ENCODE measurements at places on chromosomes 5 and 9. TPM values are rescaled to one million over a fixed set of nuclear protein-coding genes. Genes with fewer than 3 reads are reported as not detected.

FST gene
- 3.3 TPM for total RNA-seq

PPP1R2B gene
- 0.11 TPM for total RNA-seq

DNA sequence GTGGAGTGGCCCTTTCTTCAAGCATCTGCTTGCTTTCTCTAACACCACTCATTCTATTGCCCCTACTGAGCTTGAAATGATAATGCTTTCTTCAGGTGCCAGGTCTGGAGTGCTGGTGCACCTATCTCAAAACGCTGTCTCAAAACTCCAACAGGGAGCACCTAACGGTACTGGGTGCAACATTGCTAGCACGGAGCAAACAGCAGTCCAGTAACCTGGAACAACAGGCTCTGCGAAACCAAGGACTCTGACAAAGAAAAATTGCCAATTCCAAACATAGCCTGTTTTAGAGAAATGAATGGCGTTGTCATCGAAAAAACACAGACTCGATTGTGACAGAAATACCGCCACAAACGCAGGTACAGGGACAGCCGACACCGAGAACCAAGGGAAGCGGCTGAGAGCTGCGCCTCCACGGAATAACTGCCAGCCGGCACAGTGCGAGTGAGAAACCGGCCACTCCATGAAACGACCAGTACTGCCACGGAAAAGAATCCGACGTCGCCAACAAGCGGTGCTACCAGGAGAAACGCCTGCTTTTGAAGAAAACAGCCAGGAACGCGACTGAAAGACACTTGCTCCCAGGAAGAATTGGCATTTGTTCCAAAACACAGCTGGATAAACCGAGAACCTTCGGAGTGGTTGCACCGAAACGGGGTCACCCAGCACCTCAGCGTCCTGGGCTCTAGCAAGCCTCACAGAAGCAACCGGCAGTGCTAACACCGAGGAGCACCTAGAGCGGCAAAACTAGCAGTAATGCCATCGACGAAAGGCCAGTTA, 3.1 kb downstream of the ANXA2R start:
- H3K4me3 ChIP-seq, result no peak overlapping the region
- H3K27me3 ChIP-seq, result peaks cover 94% of the 10 kb centered on the region
- H3K27ac ChIP-seq, result no peak overlapping the region
- DNase-seq, result peak; percentile 68
- peaks cover 34% of the 10 kb centered on the region for H3K4me1 ChIP-seq
- no peaks in the 10 kb centered on the region for H3K36me3 ChIP-seq

DNA sequence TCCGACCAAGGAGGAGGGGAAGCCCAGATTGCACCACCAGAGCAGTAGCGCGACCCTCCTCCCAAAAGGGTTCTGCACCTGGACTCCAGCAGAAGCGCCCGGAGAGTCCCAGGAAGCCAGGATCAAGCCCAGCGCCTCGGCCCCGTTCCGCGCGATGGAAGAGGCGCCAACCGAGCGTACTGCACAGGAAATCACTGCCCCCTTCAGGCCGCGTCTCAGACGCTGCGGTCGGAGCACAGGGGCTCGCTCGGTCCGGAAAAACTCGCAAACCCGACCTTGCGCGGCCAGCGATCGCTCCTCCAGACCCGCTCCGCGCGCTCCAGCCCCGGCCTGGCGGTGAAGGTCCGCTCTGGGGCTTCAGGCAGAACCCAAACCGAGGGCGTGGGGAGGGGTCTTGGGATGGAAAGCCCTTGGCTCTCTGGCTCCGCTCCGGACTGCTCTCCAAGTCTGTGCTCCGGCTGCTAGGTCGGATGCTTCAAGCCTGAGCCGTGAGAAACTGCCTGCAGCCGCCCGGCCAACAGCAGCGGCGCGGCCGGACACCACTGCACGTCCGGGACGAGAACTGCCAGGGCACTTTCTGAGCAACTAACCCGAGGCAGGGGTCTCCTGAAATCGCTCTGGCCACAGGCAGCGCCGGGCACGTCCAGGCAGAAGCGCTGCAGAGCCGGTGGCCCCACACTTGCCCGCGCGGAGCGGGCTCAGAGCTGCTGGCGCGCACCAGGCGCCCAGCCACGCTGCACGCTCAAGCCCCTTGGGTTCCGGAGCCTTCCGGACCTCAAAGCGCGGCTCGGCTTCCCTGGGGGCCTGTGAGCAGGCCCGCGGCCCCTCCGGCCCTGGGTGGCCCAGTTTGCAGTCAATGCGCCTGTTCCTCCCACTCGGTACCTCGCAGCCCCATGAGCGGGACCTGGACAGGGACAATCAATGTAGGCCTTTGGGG, 1.3 kb downstream of the GABBR2 start:
- H3K36me3 ChIP-seq, result peaks cover 4% of the 10 kb centered on the region
- peaks cover 19% of the 10 kb centered on the region for H3K27me3 ChIP-seq
- H3K27ac ChIP-seq, result peak overlapping the region; percentile 73
- H3K4me1 ChIP-seq, result peaks cover 31% of the 10 kb centered on the region

GRCh38 chr9:14924230-14925219, 14.3 kb upstream of the FREM1 start:
- no peak for DNase-seq
- no peak overlapping the region for H3K27ac ChIP-seq
- H3K4me1 ChIP-seq, result no peaks in the 10 kb centered on the region
- no peak overlapping the region for H3K4me3 ChIP-seq
- H3K27me3 ChIP-seq, result no peaks in the 10 kb centered on the region
- no peaks in the 10 kb centered on the region for H3K36me3 ChIP-seq
